ENCODE measurements at places on chromosomes 5 and 9.

- no peak for DNase-seq
Observed at GRCh38 chr9:136393531-136393930, 6.4 kb downstream of the SNAPC4 start.

- DNase-seq: no peak
Observed at GRCh38 chr5:72380492-72381274, 60.5 kb downstream of the PTCD2 start.

- DNase-seq: peak; percentile 23
Observed at GRCh38 chr9:127589955-127590370, 22.1 kb upstream of the STXBP1 start.

DNA sequence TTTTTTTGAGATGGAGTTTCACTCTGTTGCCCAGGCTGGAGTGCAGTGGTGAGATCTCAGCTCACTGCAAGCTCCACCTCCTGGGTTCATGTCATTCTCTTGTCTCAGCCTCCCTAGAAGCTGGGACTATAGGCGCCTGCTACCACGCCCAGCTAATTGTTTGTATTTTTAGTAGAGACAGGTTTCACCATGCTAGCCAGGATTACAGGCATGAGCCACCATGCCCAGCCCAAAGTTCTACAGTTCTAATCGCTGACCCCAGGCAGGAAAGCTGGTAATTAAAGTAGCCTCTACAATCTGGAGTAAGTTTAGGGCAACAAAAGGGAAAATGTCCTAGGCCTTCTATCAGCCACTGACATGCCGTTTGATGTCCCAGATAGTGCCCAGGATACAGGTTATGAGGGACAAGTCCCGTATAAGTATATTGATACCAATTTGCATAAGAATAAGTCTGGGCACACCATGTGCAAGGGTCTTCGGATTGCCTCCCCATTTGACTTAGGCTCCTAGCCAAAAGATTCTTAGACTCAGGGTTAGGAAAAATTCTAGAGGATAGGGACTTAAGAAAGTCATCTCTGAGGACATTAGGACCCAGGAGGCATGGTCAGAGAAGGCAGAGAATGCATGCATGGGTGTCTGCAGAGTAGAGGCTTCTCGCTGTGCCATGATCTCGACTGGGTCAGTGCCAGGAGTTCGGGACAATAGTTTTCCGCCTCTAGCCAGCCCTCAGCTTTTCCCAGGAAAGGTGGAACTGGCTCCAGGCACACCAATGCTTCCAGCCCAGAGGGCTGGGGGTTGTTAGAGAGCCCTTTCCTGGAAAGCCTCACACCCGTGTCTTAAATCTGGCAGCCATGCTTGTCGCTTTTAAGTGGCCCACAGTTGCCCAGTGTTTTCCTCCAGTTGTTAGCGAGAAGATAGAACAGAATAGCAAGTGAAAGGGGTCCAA lies 1111.1 kb downstream of the TAF11L14 start:
- DNase-seq: peak; percentile 7

- no peak for DNase-seq
Observed at GRCh38 chr9:26725573-26725972, 167.0 kb downstream of the CAAP1 start.

DNA sequence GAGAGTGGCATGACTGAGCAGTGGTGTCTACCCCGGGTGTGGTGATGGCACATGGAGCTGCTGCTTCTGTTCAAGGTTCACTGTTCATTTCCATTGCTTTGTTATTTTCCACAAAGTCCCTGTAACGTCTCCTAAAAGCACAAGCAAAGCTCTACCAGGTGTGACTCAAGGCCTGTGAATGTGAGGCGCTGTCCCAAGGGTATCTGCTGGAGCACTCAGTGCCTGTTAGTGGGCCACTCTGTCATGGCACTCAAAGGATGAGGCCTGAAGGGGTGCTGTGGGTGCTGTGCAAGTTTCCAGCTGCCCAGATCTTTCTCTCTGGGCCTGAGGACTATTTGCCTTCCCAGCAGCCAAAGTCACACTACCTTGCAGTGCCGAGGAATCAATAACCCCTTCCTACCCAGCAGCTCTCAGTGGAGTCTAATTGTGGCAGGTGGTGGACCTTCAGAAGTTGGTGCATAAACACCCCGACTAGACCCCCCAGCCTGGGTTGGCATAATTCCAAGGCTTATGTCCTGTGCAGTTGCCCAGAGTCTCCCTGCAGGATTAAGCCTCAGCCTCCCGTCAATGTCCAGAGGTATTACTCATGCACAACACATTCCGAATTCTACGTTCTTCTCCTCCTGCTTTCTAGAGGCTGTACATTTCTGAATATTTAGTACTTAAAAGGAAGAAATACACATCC lies 17.4 kb upstream of the PTCH1 start:
- no peak for DNase-seq

DNA sequence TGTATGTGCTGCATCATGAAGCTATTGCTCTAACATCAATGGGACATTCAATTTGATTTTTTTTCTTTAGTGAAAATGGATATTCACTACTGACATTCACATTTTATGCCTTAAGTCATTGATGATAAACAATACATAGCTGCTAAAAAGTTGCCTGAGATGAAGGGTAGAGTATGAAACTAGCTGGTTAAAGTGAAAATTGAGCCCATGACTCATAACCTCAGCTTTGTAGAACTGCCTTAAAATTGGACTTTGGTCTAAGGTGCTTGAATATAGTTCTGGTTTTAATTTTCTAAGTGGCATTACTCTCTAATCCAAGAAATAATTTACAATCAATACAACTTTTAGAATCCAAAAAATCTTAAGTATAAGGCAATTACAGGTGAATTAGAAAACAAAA lies 740.4 kb upstream of the RIOK2 start:
- no peak for DNase-seq

- no peak for DNase-seq
Observed at GRCh38 chr5:61619289-61619688, 287.2 kb downstream of the ZSWIM6 start.

GRCh38 chr5:111902436-111902835 lies 145.4 kb upstream of the NREP start:
- DNase-seq: no peak

DNA sequence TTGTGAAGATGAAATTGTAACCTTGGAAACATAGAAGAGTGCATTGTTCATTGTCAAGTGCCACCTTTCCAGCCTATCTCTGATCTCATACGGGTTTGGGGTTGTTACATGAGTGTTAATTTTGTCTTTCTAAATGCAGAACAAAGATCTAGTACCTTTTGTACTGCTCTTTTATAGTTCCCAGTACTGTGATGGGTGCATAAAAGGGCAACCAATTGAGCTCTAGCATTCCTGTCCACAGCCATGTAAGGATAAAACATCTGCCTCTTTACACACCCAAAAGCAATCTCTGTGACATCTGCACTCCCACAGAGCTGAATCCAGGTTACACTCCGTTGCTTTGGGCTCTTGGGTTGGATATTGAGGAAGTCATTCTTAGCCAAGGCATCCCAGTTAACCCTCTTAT lies 255.2 kb downstream of the SGCD start:
- DNase-seq: no peak

- no peak for DNase-seq
Observed at GRCh38 chr5:43255704-43256103, 57.5 kb downstream of the HMGCS1 start.

DNA sequence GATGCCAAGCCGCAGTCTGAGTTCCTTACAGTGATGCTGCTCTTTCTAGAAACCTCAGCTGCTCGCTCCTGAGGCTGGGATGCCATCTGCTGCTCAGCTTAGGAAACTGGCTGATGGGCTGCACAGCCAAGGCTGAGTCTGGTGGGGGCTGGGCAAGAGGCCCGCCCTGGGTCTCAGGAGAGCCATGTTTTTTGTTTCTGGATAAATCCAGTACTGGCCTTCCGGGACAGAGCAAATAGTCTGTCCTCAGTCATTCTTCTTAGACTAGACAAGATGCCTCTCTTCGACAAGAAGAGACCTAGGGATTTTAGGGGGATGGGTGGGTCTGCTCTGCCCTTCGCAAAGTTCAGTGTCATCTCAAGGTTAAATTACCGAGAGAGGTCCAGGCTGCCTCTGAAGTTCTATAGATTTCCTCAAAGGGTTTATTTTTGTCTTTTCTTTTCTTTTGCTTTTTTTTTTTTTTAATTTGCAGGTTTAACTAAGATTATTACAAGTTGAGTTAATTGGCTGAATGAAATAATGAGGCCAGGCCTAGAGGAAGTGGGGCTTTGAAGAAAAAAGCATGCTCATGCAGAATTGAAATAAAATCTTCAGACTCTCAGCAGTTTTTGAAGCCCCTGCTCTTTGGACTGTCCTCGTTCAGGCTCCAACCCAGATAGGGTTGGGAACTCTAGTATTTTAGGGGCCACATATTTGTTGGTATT lies 30.6 kb upstream of the MATR3 start:
- DNase-seq: peak; percentile 50

GRCh38 chr9:8679371-8679822 lies 879.8 kb upstream of the DMAC1 start:
- no peak for DNase-seq

GRCh38 chr5:107542428-107542827 lies 128.3 kb downstream of the EFNA5 start:
- no peak for DNase-seq
